NCI-H510A treated with DMSO at 0.1 percent for 48 hours (cell line): ENCODE measurements at places on chromosomes 4 and X.

DNA sequence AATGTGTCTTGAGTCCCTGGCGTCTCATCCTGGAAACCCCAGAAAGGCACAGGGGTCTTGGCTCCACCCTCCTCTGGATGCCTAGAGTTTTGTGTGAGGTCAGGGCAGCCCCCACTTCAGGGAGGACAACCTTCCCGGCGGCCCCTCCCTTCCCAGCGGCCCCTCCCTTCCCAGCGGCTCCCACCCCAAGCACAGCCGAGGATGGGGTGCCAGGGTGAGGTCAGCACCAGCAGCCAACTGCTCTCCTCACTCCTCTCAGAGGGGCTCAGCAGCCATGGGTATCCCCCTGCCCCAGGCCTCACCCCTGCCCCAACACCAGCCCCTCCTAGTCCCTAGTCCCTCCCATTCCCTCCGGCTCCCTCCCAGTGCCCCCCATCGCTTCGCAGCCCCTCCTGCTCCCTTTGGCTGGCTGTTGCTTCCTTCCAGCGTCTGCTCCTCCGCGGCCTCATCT, 17.4 kb downstream of the DGKQ start:
- DNase-seq, result no peak

- no peak for DNase-seq
Observed at GRCh38 chr4:51836549-51836948, 6.4 kb upstream of the DCUN1D4 start.

- no peak for DNase-seq
Observed at GRCh38 chr4:122458625-122459024, 2.1 kb upstream of the IL2 start.

GRCh38 chrX:72304877-72305276, 837 bp downstream of the CITED1 start:
- no peak for DNase-seq

DNA sequence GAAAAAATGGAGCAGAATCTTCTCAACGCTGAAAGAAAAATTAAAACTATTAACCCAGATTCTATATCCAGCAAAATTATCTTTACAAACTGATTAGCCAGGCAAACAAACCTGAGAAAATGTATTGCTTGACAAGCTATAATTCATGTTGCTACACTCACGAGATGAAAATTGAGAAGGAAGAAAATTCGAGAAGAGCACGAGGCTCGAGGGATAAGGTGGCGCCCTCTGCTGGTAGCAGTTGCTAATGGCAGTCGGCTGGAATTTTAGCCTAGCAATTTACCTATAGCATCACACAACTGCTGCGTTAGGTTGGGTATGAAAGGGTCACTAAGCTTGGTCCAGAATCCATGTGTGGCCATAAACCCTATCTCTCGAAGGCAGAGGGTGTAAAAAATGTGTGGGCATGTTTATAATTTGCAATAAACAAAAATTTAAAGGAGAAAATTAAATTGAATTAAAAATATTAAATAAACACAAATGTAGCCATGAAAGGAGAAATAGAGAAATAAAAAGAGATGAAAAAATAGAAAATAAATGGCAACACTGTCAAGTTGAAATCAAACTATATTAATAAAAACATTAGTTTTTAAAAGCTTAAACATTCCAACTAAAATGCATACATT, 126.6 kb downstream of the PPP4R3C start:
- peak; percentile 46 for DNase-seq

DNA sequence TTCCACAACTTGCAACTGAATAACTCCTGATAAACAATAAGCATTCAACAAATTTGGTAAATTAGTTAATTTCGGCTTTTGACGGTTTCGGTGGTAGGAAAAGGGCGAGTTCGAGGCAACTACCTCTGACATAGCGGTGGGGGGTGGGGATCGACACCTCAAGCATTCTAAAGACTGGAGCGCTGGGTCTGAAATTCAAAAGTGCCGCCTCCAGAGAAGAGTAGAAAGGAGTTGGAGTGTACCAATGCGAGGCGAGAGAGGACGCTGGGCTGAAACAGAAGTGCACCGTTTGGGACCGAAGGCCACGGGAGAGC, 725 bp downstream of the SMC1A start:
- DNase-seq, result no peak

DNA sequence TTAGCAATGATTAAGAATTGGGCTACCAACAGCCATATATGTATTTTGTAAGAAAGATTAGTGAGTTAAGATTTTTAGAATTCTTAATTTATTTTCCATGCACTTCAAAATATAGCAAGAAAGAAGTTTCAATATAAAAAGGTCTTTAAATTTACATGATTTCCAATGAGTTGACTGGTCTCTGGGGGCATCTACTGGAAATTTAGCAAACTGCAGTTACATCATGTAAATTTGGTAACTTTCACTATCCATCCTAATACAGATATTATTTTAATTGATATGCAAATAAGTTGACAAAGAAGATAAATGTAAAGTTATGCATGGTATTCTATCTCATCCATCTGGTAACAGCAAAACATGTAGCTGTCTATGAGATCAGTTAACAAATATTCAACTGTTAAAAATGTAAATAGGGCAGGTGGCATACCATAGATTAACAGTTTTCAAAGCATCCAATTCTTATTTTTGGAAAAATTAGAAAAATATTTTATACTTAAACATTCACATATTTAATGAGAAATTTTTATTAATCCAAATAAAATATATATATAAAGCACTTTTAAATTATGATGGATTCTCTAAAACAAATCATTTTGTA, 29.1 kb downstream of the TTC29 start:
- DNase-seq, result peak; percentile 12

DNA sequence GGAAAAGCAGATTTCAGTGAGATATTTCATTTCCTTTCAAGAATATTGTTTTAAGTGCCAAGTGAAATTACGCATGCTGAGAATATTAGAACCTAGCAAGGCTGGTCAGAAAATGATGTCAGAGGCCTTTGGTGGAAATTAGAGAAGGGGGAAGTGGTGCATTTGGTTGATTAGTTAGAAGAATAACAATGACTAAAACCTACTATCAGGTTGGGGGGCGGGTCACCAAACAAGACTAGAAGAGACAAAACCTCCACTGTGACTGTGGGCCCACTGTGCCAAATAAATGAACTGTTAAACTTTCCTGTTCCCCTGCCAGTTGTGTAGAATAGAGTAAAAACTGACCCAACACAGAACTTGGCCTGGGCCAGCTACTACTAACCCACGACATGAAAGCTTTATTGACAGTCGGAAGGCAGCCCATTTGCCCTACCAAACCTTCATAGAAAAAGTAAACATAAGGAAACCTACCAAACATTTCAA, 2.9 kb downstream of the RAPGEF2 start:
- DNase-seq, result no peak

GRCh38 chrX:53071604-53072417, 10.4 kb upstream of the TSPYL2 start:
- peak; percentile 70 for DNase-seq

GRCh38 chr4:137266511-137266910, 265.8 kb downstream of the PCDH18 start:
- DNase-seq, result no peak

DNA sequence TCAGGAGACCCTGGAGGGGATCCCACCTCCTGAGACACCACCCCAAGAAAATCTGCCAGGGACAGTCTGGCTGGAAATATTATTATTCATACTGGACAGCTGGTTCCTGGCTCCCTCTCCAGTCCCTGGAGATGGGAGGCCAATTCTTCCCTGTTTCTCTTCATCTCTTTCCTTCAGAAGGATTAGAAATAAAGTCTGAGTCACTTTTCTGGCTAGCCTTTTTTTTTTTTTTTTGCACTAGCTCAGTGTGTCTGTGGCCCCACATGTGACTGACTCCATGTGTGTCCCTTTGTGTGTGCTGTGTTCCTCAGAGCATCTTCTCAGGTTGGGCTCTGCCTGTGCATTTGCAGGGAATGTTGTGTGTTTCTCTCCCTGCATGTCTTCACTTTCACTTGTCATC, 1.8 kb upstream of the FRMPD3 start:
- DNase-seq, result no peak

- no peak for DNase-seq
Observed at GRCh38 chr4:140641105-140641555, 72.4 kb upstream of the UCP1 start.

DNA sequence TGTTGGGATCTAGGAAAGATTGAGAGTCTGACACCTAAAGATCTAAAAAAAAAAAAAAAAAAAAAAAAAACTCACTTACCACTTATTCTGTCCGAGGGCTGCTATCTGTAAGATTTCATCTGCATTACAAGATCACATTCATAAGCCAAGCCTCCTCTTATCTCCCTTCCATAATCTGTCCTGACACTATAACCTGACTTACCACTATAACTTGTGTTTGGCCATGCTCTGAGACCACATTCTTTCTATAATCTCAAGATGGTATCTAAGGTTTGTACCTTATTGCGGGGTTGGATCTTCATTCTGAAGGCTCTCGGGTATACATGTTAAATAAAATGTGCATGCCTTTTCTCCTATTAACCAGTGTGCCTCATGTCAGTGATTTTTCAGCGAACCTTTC, 144.4 kb downstream of the MAGEB17 start:
- no peak for DNase-seq

GRCh38 chrX:22662776-22663175, 337.0 kb upstream of the DDX53 start:
- no peak for DNase-seq

- no peak for DNase-seq
Observed at GRCh38 chr4:25401066-25401465, 24.0 kb downstream of the ANAPC4 start.

- no peak for DNase-seq
Observed at GRCh38 chr4:79980448-79980847, 92.6 kb downstream of the ANTXR2 start.

DNA sequence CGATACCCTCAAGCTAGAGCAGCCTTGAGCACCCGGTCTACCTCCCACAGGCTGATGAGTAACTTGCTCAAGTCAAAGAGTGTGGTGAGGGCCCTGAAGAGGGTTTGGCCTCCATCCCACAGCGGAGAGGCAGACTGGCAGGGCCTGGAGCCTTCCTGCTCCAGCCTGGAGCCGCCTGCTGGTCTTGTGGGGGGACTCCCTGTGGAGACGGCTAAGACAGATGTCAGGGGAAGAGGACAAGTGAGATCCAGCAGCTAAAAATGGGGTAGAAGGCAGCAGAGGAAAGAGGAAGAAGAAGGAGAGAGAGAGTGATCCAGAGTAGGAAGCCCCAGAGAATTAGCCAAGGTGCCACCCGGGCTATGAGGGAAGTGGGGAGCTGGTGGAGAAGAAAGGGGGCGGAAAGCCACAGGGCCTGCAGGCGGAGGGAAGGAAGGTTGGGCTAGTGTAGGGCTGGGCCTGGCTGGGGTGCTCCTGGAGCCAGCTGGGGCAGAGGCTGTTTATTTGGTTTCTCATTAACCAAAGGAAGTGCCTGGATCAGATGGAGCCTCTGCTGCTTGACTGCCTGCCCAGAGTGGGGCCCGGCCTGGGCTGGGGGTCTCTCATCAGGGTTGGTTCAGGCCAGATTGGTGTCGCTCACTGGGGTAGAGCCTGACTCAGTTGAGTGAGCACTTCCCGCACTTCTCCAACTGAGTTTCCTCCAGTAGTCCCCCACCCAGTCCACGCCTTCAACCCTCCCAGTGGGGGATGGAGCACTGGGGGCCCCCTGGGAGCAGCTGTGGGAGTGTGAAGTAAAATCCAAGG, 14.2 kb downstream of the EFNB1 start:
- DNase-seq, result no peak

- DNase-seq, result no peak
Observed at GRCh38 chr4:108110450-108110849, 58.3 kb downstream of the LEF1 start.

- DNase-seq, result no peak
Observed at GRCh38 chr4:182894681-182895275, 22.4 kb downstream of the DCTD start.
